H1 (cell line): ENCODE measurements at places on chromosomes 1 and 21. TPM values are rescaled to one million over a fixed set of nuclear protein-coding genes. Genes with fewer than 3 reads are reported as not detected.

S100A3 gene
- 0.26 and 0.77 TPM in 2 replicates for polyA plus RNA-seq

POU2F1 gene
- polyA plus RNA-seq = 36.2 and 37.0 TPM in 2 replicates

AMPD1 gene
- not detected in 2 replicates for polyA plus RNA-seq

TMPRSS15 gene
- polyA plus RNA-seq = not detected in 2 replicates

GRCh38 chr1:244352156-244352830 lies 99.4 kb downstream of the ADSS2 start:
- H3K4me3 ChIP-seq = peak overlapping the region; percentile 12; the same call in 1 of the 2 replicates
- H3K4me1 ChIP-seq = peaks cover 19% of the 10 kb centered on the region
- no peaks in the 10 kb centered on the region for H3K27me3 ChIP-seq

DNA sequence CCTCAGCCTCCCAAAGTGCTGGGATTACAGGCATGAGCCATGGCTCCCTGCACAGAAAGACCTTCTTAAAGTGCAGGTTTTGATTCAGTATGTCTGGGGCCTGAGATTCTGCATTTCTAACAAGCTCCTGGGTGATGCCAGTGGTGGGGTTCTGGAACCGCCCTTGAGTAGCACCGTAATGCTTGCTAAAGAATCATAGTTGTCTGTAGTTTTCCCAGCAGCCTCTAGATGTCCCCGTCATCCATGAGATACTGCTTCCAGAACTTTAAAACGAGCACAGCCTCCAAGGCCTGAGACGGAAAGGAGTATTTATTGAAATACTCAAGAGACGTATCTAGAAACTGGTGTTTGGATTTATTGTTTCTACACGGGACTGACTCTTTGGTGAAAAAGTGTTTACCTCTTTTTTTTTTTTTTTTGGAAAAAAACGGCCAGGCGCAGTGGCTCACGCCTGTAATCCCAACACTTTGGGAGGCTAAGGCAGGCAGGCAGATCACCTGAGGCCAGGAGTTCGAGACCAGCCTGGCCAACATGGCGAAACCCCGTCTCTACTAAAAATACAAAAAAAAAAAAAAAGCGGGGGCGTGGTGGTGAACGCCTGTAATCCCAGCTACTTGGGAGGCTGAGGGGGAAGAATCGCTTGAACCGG lies 2.6 kb upstream of the TOR3A start:
- no peak for DNase-seq
- no peaks in the 10 kb centered on the region for H3K27me3 ChIP-seq
- no peak overlapping the region for H3K4me3 ChIP-seq
- H3K36me3 ChIP-seq = no peaks in the 10 kb centered on the region
- no peak overlapping the region for H3K27ac ChIP-seq

- H3K4me3 ChIP-seq = no peak overlapping the region
- no peaks in the 10 kb centered on the region for H3K36me3 ChIP-seq
- no peaks in the 10 kb centered on the region for H3K4me1 ChIP-seq
- DNase-seq = no peak
- no peaks in the 10 kb centered on the region for H3K27me3 ChIP-seq
Observed at GRCh38 chr1:75449998-75450397, 160.9 kb downstream of the SLC44A5 start.

DNA sequence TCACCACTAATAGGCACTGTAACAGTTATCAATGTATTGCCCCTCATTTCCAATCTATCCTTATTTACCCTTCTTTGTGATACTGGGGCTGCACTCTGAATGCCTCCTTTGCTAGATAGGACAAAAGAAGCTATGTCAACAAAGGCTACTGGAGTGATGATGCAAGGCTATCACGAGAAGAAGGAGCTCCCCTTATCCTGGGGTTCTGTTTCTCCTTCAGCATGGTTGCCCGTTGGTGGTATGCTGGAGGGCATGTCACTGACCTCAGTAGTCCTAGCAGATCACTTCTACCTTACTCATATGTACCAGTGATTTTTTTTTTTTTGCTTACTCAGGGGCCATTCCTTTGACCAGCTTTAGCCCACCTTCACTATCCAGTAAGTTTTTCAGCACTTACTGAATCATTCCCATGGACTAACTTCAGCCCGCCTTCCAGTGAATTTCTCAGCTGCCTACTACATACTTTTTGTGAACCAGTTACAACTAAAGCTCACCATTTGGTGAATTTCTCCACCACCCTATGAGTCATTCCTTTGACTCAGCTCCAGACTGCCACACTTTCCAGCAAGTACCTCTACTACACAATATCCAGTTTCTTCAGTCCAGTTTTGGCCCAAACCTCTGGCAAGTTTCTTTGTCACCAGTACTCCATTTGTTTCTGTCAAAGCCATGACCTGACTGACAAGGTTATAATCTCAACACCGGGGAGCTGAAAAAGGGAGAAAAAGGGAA lies 944.5 kb downstream of the KCNT2 start:
- H3K27ac ChIP-seq = no peak overlapping the region
- H3K27me3 ChIP-seq = no peaks in the 10 kb centered on the region
- DNase-seq = no peak
- no peak overlapping the region for H3K4me3 ChIP-seq
- H3K4me1 ChIP-seq = no peaks in the 10 kb centered on the region

DNA sequence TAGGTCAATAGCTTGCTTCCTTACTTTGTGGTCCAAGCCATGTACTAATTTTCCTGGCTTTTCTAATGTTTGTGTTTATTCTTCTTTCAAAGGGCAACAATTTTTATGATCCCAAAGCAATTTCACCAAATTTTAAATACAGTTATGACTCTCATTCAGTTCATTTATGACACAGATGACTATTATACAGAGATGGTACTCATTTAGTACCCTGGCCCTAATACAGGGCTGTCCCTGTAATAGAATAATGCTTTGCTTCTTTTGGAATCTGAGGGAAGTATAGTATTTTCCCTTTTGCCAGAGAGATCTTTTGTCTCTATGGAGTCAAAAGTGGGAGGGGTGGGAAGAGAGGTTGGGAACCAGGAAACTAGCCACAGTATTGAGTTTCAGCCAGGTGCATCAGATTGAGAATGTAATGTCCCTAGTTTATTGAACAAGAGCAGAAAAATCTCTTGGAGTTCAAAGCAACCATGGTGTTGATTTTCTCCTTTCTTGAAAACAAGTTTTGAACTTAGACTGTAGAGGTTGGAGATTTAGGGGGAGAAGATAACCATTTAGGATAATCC lies 20.4 kb downstream of the DENND2D start:
- no peak overlapping the region for H3K4me3 ChIP-seq
- H3K4me1 ChIP-seq = no peaks in the 10 kb centered on the region
- peaks cover 11% of the 10 kb centered on the region; the same call in 1 of the 2 replicates for H3K36me3 ChIP-seq
- no peak overlapping the region for H3K27ac ChIP-seq

- DNase-seq = no peak
- no peak overlapping the region for H3K27ac ChIP-seq
- no peak overlapping the region for H3K4me3 ChIP-seq
- no peaks in the 10 kb centered on the region for H3K36me3 ChIP-seq
Observed at GRCh38 chr1:184635980-184636431, 118.7 kb downstream of the EDEM3 start.

DNA sequence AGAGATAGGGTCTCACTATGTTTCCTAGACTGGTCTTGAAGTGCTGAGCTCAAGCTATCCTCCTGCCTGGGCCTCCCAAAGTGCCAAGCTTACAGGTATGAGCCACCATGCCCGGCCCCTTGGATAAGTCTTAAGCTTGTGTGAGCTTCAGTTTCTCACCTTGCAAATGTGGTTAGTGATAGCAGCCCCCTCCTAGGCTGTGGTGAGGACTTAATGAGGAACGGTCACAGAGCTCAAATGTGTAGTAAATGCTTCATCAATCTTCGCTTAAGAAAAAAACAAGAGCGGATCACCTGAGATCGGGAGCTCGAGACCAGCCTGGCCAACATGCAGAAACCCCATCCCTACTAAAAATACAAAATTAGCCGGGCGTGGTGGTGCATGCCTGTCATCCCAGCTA lies 3.0 kb downstream of the CNR2 start:
- no peak overlapping the region for H3K4me3 ChIP-seq
- no peaks in the 10 kb centered on the region for H3K4me1 ChIP-seq
- no peaks in the 10 kb centered on the region for H3K36me3 ChIP-seq
- H3K27ac ChIP-seq = no peak overlapping the region
- no peak for DNase-seq

DNA sequence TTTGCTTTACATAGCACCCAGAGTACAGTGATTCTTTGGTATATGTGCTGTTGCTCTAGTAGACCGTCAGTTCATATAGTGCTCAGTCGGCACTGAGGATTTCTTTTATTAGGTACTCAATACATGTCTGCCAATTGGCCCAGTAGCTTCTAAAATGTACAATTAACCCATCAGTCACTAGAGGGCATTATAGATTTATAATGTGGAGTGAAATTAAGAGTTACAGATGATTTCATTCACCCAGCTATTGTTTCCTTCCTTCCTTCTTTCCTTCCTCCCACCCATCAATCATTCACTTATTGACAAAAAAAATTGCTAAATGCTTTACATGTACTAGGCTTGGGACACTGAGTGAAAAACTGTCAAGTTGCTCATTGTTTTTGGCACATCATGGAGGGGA lies 263.6 kb upstream of the USP24 start:
- H3K4me1 ChIP-seq = no peaks in the 10 kb centered on the region
- no peak for DNase-seq
- no peak overlapping the region for H3K4me3 ChIP-seq
- no peaks in the 10 kb centered on the region for H3K36me3 ChIP-seq
- no peak overlapping the region for H3K27ac ChIP-seq

- DNase-seq = no peak
- H3K36me3 ChIP-seq = no peaks in the 10 kb centered on the region
- peaks cover 18% of the 10 kb centered on the region for H3K4me1 ChIP-seq
- H3K27me3 ChIP-seq = no peaks in the 10 kb centered on the region
- H3K4me3 ChIP-seq = peak overlapping the region; percentile 71
Observed at GRCh38 chr1:63324779-63325119, 2.4 kb downstream of the FOXD3 start.
